Renal pelvis (tissue), 12 donors: ENCODE measurements at places on chromosomes 11 and 22.

DNA sequence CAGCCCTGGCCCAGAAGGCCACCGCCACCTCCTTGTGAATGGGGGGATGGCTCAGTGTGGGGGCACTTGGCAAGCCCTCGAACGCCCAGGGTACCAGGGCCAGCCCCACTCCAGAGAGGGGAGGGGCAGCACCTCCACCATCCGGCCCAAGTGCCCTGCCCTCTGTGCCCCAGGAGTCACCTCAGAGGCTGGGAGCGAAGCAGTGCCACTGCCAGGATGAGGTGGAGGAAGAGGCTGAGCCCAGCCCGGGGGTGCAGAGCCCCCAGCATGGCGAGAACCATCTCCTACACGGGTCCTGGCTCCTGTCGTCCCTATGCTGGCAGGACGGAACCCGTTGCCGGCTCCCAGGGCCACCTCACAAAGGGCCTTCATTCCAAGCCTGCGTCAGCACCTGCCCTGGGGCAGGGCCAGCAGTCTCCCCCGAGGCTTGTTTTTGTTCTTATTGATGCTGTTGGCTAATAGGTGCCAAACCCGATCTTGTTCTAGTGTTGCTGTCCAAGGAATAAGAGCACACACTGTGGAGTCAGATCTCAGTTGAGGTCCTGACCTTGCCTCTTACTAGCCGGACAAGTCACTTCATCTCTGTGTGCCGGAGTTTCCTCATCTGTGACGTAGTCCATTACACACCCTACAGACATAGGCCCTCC lies at the start of gene FREY1:
Gene FREY1, minus strand, starts transcription at position 307 of the 647 bp plus-strand sequence. Its CDS starts 26 bp downstream, at position 281.
- DNase-seq, result no peak

GRCh38 chr11:134614141-134614540 lies 202.1 kb upstream of the B3GAT1 start:
- DNase-seq, result no peak

DNA sequence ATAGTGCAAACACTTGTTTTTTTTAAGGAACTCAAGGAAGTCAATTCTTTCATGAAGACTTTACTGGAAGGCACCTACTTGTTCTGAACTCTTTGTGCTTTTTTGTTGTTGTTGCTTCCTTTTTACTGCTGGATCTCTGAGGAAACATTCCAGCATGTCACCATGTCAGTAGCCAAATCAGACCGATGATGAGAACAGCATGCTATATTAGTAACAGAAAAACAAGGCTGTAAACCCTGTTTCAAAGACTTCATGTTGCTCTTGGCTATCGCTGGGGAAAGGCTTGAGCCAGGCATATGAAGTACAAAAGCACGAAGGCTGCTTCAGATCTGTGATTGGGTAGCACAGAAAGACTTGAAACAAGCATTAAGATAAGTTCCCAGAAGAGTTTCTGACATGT lies 125.6 kb upstream of the SLC5A12 start:
- no peak for DNase-seq

- no peak for DNase-seq
These were observed 16.1 kb downstream of the APLP2 start for GRCh38 chr11:130085671-130086290.

- DNase-seq, result no peak
These were observed 141.3 kb downstream of the ATXN10 start for GRCh38 chr22:45812910-45813309.

DNA sequence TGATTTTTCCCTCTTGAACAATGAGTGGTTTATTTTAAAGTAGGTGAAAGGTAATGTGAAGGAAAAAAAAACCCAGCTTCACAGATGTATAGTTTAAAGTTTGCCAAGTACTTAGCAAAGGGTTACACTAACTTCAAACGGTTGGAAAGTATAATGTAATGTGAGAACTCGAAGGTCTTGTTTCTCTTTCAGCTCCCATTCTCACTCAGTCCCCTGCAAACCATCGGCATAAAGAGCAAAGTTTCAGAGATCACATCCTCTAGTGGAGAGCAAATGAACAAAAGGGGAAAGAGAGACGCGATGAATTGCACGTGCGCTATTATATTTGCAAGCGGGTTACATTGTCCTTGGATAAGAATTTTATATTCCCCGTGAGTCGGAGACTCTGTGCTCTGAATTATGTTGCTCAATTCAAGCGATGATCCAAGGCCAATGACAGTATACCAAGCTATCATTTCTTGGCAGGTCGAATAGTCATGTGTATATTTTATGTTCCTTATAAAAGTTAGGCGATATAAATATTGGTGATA lies 37.6 kb upstream of the BIRC3 start:
- peak; percentile 62 for DNase-seq

GRCh38 chr11:32659672-32660071 lies 76.0 kb downstream of the EIF3M start:
- DNase-seq, result no peak

DNA sequence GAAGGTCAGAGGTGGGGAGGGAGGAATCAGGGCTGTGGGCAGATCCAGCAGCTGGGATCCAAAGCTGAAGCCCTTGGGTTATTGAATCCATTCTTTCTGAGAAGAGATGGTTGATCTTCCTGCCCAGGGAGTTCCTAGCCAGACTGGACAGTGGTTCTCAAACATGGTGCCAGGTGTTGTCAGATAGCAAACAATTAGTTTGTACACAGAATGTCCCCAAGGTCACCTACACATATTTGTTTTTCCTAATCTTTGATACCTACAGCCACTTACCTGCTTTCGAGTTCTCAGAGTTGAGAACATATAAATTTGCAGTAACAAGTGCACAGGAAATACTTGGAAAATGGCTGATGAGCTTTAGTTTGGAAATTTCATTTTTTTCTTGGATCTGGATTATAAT lies 54.5 kb downstream of the BMAL1 start:
- no peak for DNase-seq

GRCh38 chr11:104073950-104074705 lies 37.7 kb downstream of the DDI1 start:
- DNase-seq, result no peak

DNA sequence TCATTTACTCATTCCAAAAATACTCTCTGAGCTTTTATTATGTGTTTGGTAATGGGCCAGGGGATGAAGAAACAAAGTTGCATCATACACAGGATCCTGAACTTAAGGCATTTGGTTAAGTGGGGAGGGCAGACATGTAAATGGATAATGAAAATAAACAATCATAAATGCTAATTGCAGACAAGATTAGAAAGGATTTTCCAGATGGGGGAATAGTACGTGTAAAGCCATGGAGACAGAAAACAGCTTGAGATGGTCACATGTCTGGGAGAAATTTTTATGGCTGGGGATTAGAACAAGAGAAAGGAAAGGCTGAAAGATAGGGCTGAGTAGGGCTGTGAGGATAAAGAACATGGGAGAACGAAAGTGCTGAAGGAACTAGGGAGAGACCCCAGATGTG lies 534.3 kb upstream of the LARGE1 start:
- DNase-seq, result no peak
